Hematopoietic multipotent progenitor cell treated with erythropoietin and hydrocortisone succinate and interleukin-3 and kit ligand, for 4 days (in vitro differentiated cells): ENCODE measurements at places on chromosomes 6 and 20.

GRCh38 chr20:23393996-23394775, 27.1 kb downstream of the NAPB start:
- no peak for DNase-seq

DNA sequence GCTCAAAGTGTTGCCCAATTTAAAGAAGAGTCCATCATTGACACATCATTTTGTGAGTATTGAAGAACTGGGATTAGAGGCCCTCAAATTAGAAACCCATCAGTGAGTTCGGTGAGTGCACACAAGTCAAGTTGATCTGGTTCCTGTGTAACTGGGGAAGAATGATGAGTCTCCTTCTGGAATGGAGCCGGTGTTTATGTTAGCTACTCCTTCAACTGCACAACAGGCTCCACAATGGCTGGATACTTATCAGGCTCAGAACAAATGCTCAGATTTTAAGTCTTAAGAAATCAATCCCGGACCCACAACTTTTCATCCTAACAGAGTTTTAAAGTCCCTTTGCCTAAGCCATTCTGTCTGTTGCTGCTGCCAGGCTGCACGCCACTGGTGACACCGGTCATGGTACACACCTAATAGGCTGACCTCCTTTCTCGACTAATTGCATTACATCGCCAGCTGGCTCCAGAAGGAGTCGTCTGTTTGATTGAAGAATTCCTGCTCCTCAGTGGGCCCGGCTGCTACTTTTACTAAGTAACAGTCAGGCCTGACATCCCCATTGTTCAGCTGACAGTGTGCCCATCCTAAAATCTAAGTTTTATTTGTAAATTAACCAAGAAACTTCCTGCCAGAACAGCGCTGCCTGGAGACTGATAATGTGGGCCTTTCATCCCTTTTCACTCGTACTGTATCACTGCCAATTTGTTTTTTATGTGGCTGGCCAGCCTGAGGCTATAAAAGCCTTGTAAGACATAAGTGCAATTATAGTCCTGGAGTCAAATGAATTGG, 130.4 kb downstream of the INSM1 start:
- DNase-seq, result no peak

DNA sequence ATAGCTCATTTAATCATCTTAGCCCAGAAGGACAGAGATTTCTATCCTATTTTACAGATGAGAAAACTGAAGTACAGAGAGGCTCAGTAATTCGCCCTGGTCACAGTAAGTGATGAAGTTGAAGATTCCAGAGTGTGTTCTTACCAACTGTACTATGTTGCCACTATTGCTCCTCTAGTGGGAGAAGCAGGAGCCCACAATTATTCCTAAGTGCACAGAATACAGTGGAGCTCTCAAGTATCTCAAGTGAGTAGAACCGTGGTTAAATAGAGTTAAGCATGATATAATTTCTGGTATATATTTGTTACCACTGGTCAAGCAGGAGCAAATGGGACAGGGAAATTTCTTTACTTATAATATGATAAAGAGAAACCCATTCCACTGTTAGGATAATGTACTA, 22.1 kb downstream of the REPS1 start:
- no peak for DNase-seq

GRCh38 chr6:2823104-2823850, 18.4 kb downstream of the SERPINB1 start:
- no peak for DNase-seq

DNA sequence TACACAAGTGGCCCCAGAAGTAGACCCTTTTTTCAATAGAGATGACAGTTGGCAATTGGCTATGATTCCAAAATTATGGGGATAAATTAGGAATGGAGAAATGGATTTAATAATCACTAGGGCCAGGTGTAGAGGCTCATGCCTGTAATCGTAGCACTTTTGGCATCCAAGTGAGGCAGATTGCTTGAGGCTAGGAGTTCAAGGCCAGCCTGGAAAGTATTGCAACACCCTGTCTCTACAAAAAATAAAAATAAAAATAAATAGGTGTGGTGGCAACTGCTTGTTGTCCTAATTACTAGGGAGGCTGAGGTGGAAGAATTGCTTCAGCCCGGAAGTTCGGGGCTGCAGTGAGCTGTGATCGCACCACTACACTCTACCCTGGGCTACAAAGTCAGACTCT, 60.0 kb downstream of the BMP2 start:
- no peak for DNase-seq

GRCh38 chr20:46936415-46937156, 41.9 kb downstream of the EYA2 start:
- no peak for DNase-seq
